ENCODE measurements at places on chromosomes 13 and 19.

- peak; percentile 79 for DNase-seq
These were observed 23.3 kb downstream of the NOTCH3 start for GRCh38 chr19:15177269-15178116.

DNA sequence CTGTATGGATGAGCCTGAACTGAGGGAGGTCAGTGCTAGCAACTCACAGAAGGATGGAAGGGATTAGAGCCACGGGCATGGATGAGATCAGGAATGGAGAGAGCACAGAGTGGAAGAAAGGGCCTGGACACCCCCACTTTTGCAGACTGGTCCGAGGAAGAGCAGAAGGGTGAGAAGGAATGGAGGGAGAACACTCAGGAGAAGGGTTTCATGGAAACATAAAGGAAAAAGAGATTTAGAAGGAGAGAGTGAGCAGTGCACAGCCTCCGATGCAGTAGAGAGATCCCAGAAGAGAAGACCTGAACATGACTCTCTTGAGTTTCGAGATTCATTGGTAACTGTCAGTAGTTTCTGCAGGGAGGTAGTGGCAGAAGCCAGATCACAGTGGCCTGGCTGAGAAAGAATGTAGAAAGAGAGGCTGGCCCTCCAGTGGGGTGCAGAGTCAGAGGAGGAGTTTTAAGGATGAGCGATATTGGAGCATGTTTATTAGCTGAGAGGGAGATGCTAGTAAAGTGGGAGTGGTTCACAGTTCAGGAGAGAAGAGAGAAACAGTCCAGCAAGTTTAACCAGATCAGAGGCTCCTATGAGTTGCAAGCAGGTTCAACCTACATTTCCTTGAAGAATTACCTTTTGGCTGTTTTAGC is 108.9 kb downstream of the ZAR1L start:
- DNase-seq: no peak

DNA sequence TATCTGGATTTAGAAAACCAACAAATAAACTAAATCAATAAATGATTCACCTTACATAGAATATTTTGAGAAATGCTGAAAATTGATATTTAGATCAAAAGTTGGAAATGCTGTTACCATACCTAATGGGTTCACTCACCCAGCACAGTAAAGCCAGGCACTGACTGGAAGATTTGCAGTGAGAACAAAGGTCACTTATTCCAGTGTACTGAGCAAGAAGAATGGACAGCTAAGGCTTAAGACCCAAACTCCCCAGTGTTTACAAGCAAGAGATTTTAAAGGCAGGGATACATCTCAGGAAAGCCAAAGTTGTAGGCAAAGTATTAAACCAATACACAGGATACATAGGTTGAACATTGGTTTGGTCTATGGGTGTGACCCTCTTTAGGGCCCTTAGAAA is 523.9 kb upstream of the PCDH9 start:
- DNase-seq: no peak

GRCh38 chr13:25085125-25085742 is 10.7 kb upstream of the PABPC3 start:
- DNase-seq: no peak

DNA sequence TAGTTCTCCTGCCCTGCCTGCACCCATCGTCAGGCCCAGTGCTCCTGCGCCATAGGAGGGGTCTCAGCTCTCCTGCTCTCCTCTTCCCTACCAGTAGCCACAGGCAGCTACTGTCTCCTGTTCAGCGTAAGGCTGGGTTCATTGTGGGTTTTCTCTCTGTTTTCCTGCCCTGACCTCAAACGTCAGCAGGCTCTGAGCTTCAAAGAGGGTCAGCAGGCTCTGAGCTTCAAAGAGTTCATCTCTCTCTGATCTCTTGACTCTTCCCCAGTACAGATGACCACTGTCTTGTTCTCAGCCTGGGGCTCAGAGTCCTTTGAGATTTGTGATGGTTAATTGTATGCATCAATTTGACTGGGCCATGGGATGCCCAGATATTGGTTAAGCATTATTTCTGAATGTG is 4.6 kb upstream of the CPB2 start:
- no peak for DNase-seq

DNA sequence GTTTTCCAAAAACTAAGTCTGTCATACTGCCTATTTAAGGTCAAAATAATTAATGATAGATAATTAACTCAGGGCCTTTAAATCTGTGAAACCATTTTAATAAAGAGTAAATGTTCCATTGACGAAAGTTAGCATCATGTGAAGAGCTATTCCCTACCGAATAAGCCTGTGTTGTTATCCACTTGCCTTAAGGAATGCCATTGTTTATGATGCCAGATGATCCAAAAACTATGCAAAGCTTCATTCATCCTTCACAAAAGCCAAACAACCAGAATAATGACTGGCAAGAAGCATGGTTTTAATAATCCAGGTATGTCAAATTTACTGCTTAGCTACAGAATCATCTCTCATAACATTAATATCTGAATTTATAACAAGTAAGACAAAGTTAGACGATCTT is 6.5 kb upstream of the GPC6 start:
- DNase-seq: no peak

DNA sequence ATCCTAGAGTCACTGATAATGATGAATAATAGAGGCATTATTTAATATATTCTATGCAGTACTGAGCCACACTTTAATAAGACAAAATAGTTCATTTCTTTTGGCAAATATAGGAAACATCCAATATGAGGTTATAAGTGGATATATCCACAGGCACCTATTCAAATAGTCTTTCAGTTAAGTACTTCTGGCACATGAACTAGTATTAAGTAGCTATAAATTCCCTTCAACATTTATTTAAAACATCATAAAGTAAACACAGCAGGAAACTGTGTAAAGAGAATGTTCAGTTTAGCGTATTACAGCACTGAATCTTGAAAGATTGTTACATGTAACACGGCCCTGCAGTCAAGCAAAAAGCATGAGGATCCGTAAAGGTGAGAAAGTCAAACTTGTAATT is 463.3 kb upstream of the KLF12 start:
- DNase-seq: no peak

DNA sequence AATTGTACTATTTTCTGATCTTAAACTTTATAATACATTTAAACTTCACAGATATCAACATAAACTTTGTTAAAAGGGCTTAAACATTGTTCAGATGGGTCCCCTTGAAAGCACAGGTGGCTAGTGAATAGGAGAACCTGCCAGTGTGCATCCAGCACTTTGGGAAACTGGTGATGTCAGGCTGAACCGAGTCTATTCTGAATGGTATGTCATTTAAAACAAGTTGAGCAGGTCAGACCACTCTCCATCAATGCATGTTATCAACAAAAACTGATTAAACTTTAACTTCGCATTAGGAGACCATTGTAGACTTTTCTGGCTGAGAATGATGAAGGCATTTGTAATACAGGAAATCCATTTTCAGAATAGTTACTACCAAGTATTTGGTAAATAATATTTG is 50.1 kb upstream of the FREM2 start:
- DNase-seq: no peak

GRCh38 chr13:25097426-25097825 is 1.5 kb downstream of the PABPC3 start:
- DNase-seq: no peak

- no peak for DNase-seq
These were observed 127.0 kb upstream of the GPR12 start for GRCh38 chr13:26887594-26887993.

DNA sequence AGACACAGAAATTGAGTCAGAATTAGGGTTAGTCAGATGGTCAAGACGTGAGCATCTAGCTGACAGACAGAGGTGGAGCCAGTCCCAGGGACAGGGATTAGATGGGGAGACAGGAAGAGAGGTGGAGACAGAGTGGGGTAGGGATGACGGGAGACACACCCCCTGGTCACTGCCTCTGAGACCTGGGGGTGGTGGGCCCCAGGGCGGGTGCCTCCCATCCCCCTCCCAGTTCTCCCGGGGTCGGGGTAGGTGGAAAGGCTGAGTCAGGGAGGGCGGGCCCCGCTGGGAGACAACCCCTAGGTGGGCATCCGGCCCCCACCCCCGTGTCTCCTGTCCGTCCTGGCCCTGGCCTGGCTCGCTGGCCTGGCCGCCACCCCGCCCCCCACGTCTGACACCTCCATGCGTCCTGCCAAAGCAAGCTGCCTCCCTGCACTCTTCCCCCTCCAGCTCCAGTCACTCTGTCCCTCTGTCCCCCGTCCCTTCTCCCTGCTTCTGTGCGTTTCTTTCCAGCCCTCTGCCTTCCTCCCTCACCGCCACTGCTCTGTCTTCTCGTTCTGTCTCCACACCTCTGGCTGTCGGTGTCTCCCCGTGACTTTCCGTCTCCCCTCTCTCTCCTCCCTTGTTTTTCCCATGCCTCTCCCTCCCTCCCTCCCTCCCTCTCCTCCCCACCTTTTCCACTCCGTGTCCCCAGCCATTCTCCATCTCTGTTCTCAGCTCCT is 15.1 kb downstream of the CCDC97 start:
- no peak for DNase-seq

GRCh38 chr19:6312018-6312417 is 21.4 kb downstream of the ACER1 start:
- no peak for DNase-seq

DNA sequence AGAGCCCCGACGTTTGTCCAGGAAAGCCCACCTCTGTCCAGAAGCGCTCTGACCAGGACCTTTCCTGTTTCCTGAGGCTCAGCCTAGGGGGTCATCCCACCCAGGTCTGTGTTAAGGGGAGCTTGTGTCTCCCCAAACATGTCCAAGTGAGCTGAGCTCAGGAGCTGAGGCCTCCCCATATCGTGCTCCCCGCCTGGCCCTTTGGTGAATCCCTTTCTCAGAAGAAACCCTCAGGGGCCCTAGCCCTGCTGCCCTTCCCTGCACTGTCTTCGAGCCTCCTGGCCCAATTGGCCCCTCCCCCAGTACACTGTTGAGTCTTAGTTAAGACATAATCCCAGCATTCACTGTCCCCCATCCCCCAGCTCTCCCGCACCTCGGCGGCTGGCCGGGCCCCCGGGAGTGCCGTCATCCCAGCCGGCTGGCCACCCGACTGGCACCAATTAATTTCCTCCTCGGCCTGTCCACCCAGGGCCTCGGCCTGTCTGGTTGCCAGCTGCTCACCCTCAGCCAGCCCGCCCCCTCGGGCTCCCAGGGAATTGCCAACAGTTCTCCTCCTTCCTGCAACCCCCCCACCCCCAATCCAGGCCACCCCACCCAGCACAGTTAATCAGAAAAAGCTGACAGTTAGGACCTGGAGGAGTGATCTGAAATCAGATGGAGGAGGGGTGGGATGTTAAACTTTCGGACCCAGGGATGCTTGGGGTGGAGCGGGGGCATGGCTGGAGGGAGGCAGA is 13.6 kb downstream of the IER2 start:
- DNase-seq: no peak

DNA sequence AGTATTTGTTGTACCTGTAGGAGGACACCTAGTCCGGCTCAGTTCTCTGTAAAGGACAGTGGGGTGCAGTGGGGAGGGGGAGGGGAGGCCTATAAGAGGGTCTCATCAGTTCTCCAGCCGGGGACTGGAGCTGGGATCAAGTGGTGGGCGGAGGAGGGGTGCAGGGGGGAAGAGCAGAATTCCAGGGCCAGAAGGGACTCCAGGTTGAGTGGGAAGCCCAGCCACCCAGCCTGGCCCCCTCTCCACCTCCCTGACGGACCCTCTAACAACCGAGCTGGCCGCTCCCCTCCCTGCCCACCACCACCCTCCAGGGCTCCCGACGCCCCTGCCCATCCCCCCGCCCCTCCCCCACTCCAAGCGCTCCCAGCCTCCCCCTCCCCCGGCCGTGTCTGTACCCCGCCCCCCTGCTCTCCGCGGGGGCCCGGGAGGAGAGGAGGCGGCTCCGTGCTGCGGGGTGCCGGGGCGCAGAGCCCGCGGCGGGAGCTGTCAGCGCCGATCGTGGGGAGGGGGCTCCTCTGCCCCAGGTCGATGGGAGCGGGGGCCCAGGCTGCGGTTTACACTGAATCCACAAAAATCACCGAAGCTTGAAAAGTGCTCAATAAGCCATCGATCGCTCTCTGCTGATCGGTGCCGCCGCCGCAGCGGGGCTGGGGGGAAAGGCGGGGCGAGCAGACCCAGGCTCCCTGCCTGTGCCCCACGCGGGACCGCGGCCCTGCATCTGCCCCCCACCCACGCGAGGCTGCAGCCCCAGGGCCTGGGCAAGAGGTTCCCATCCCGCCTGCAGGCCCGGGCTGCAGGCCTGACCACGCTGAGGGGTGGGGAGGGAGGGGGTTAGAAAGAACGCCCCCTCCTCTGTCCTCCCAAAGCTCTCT is 34.6 kb upstream of the ONECUT3 start:
- no peak for DNase-seq

DNA sequence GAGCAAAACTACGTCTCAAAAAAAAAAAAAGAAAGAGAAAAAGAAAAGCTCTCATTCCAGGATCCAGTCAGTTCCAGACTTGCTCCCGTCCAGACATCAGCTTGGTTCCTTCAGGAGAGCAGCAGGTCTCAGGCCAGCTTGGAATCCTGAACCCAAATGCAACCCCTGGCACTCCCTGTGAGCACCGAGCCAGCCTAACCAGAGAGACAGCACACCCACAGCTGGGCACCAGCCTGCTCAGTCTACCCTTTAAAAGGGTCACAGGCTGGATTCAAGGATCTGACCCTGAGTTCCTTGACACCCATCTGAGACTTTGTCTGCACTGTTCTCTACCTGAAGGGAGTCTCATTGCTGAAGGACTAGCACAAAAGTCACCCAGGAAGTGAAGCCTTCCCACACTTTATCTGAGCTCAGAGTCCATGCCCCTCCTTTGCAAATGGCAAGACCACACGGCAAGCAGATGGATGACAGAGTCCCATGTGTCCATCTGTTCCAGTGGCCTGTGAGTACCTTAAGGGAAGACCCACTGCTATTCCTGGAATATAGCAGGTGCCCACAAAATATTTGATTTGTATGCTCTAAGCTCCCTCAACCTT is 1.4 kb downstream of the PEPD start:
- no peak for DNase-seq

- peak; percentile 72 for DNase-seq
These were observed 8.4 kb downstream of the PEAK3 start for GRCh38 chr19:2273356-2274184.

GRCh38 chr13:114110091-114110829 is 22.2 kb downstream of the RASA3 start:
- DNase-seq: peak; percentile 68

DNA sequence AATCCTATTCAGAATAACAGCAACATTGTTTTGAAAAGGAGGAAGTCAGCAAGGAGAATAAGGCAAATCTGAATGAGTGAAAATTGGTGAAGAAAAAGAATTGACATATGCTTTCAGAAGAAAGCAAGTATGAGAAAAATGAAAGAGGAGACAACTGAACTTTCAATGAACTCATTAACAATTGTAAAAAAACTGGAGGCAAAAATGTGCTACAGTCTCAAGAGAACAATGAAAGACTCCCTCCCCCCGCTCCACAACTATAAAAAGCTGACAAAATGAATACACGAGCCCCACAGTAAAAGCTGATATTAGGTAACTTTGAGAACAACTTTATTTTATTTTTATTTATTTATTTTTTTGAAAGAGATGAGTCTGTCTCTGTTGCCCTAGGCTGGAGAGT is 373.1 kb downstream of the DIAPH3 start:
- DNase-seq: no peak

GRCh38 chr13:52879950-52880741 is 31.7 kb upstream of the PCDH8 start:
- DNase-seq: no peak

DNA sequence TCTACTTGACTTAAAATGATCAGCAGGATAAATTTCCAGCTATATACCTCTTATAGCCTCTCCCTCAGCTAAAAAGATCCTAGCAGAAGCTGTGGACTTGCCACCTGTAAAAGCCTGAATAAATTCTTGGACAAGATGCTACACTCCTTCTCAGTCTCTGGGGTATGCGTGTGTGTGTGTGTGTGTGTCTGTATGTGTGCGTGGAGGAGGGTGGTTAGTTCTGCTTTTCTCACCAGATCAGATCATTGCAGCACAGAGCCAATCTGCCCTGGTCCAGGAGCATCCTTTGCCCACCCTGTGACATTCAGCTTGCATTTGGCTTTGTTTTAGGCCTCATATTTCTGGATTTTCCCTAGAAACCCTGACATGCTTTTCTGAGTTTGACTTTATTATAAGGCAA is 438.3 kb downstream of the RFC3 start:
- DNase-seq: no peak

All from T-helper 17 cell (primary cell).